ENCODE measurements at places on chromosomes 13 and 19. TPM values are rescaled to one million over a fixed set of nuclear protein-coding genes. Genes with fewer than 3 reads are reported as not detected.
A peak's percentile ranks its signal among the peaks of the same experiment; 100 is the strongest.

Gene PRX
- total RNA-seq: 3.1 TPM

DNA sequence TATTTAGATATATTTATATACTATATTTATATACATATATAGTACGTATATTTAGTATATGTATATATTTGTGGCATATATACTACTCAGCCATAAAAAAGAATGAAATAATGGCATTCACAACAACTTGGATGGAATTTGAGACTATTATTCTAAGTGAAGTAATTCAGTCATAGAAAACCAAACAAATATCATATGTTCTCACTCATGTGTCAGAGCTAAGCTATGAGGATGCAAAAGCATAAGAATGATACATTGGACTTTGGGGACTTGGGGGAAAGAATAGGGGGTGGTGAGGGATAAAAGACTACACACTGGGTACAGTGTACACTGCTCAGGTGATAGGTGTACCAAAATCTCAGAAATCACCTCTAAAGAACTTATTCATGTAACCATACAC lies 1015.7 kb downstream of the EFNB2 start:
- no peaks in the 10 kb centered on the region for H3K27me3 ChIP-seq
- H3K36me3 ChIP-seq: no peaks in the 10 kb centered on the region
- DNase-seq: no peak
- H3K4me1 ChIP-seq: no peaks in the 10 kb centered on the region
- H3K27ac ChIP-seq: no peak overlapping the region

Gene NKG7
- total RNA-seq: 3.0 TPM

- H3K4me3 ChIP-seq: no peak overlapping the region
- DNase-seq: no peak
- H3K36me3 ChIP-seq: peaks cover 10% of the 10 kb centered on the region
- no peaks in the 10 kb centered on the region for H3K4me1 ChIP-seq
Observed at GRCh38 chr13:95970878-95971277, 82.3 kb downstream of the UGGT2 start.

DNA sequence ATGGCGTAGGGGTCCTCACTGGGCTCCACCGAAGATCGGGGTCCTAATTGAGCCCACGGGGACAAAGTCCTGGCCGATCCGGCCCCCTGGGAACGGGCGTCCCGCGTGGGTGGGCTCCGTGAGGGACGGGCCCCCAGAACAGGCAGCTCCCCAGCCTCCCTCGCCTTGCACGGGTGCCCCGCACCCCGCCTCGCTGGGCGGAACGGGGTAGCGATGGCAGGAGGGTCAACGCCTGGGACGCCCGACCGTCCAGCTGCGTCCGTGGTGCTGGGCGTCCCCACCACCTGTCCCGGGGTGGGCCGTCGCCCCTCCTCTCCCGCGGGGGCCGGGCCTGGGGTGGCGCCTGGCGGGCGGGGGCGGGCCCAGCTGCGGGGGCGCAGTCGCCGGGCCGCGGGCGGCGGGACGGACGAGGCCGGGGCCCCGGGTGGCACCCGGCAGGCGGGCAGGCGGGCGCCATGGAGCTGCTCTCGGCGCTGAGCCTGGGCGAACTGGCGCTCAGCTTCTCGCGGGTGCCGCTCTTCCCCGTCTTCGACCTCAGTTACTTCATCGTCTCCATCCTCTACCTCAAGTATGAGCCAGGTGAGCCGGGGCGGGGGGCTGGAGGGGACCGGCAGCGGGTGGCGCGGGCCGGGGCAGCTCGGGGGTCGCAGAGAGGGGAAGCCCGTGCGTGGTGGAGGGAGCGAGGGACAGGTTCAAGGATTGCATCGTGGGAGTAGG lies at the start of gene TMEM38A:
TSS of gene TMEM38A (plus strand) at position 377 of the 717 bp plus-strand sequence. CDS start at position 456, 79 bp downstream.
- H3K4me1 ChIP-seq: peaks cover 15% of the 10 kb centered on the region
- H3K27ac ChIP-seq: peak within 1 kb of the TSS; percentile 94
- peak; percentile 72 for DNase-seq
- no peaks in the 10 kb centered on the region for H3K27me3 ChIP-seq
- H3K36me3 ChIP-seq: peaks cover 25% of the 10 kb centered on the region

- no peak overlapping the region for H3K4me3 ChIP-seq
- no peaks in the 10 kb centered on the region for H3K27me3 ChIP-seq
- DNase-seq: no peak
Observed at GRCh38 chr13:100809856-100810255, 135.3 kb upstream of the TMTC4 start.

DNA sequence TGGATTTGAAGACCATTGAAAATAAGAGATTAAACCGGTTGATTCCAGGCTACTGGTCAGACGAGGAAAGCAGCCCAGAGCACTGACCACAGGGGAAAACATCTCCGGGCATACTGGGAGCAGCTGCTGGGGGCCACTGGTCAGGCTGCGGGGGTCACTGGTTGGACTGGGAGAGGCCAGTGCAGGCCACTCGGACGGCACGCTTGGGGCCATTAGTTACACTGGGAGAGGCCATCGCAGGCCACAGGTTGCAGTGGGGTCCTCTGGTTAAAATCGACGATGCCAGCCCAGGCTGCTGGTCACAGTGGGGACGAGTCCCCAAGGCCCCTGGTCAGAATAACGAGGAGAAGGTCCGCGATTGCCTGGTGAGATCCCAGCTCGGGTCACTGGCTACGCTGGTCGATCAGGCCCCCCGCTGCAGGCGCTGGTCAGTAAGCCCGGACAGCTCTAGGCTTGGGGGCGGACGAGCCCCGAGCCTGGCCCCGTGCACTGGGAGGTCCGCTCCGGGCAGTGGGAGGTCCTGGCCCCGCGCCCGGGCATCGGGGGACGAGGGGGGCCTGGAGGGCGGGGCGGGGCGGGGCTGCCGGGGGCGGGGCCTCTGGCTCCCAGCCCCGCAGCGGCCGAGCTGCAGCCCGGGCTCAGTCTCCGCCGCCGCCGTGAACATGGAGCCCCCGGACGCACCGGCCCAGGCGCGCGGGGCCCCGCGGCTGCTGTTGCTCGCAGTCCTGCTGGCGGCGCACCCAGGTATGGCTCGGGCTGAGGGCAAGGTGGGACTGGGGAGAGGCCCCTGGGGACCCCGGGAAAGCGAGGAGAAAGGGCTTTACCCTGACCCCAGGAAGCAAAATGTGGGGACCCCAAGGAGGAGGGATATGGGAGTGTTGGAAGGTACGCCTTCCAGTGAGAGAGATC lies at the start of gene BCAM:
TSS of gene BCAM (plus strand) at position 641 of the 909 bp plus-strand sequence. CDS start at position 663, 22 bp downstream.
- H3K4me3 ChIP-seq: peak within 1 kb of the TSS; percentile 75
- peaks cover 26% of the 10 kb centered on the region for H3K4me1 ChIP-seq
- H3K27ac ChIP-seq: peak within 1 kb of the TSS; percentile 91
- no peaks in the 10 kb centered on the region for H3K36me3 ChIP-seq

DNA sequence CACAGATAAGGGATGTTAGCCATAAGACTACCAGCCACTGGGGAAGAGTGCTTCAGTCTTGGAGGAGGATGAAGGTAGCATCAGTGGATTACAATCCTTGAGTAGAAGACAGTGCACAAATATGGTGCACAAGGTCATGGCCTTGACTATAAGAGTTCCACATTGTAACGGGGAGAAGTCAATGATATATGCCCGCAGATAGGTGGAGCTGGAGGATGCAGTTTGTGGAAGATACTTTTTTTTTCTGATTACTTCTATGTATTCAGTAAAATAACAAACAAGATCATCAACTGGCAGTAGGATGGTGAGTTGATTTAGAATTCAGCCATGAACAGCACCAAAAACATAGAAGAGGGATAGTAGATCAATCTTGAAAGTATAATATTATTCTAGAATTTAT lies 926.8 kb upstream of the MIR17HG start:
- no peak overlapping the region for H3K27ac ChIP-seq
- no peak for DNase-seq
- no peaks in the 10 kb centered on the region for H3K27me3 ChIP-seq
- no peaks in the 10 kb centered on the region for H3K4me1 ChIP-seq
- H3K36me3 ChIP-seq: no peaks in the 10 kb centered on the region

GRCh38 chr13:29954082-29955028 lies 103.9 kb upstream of the UBL3 start:
- H3K4me1 ChIP-seq: no peaks in the 10 kb centered on the region
- no peaks in the 10 kb centered on the region for H3K27me3 ChIP-seq
- H3K27ac ChIP-seq: no peak overlapping the region
- H3K36me3 ChIP-seq: no peaks in the 10 kb centered on the region
- H3K4me3 ChIP-seq: no peak overlapping the region
